ENCODE measurements at places on chromosomes 6 and 20.

DNA sequence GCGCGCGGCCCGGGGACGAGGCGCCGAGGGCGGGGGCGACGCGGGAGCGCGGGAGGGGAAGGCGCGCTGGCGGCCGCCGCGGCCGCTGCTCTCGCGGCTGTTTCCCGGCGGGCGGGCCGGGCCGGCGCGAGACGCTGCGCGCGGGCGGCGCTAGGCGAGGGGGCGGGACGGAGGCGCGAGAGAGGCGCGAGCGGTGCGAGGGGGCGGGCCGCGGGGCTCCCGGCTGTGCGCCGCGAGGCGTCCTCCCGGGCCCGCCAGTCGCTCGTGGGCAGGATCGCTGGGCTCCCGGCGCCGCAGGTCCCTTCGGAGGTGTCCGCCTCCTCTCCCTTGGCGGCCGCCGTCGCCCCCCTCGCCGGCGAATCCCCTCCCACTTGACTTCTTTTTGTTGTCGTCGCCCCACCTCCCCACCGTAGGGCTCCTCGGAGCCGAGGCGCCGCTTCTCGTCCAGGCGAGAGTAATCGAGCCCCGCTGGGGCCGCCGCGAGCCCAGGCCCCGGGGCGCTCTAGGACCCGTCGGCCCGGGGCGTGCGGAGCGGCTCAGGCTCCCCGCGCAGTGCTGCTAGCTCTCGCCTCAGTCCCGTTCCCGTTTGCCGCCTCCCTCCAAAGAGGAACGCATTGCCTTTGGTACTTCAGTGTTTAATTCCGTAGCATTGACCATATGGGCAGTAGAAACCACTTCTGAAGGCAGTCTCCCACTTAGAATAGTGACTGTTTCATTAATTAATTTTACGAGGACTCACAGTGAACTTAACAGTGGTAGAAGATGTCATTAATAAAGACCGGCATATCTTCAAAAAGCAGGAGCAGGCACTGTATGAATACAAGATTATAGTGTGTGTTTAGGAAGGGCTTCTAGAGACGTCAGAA is at the start of gene RANBP9:
TSS of gene RANBP9 (minus strand) at position 103 of the 866 bp plus-strand sequence. CDS start 330 bp downstream, outside the sequence.
- peak; percentile 97 for DNase-seq

GRCh38 chr6:42532038-42532669 is 31.7 kb upstream of the UBR2 start:
- DNase-seq: peak; percentile 71

GRCh38 chr20:25469558-25469957 is 62.1 kb downstream of the GINS1 start:
- DNase-seq: no peak

DNA sequence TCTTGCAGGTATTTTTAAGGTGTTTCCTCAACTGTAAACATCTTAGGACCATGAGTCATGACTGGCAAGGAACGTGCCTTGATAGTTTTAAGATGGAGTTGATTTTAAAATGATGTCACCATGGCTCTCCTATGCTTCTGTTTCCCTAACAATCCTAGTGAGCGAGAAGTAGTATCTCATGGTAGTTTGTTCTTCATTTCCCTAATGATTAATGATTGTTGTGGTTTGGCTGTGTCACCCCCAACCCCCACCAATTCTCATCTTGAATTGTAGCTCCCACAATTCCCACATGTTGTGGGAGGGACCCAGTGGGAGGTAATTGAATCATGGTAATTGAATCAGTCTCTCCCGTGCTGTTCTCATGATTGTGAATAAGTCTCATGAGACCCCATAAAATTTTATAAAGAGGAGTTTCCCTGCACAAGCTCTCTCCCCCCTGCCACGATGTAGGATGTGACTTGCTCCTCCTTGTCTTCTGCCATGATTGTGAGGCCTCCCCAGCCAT is 16.8 kb upstream of the BNIP5 start:
- DNase-seq: no peak

DNA sequence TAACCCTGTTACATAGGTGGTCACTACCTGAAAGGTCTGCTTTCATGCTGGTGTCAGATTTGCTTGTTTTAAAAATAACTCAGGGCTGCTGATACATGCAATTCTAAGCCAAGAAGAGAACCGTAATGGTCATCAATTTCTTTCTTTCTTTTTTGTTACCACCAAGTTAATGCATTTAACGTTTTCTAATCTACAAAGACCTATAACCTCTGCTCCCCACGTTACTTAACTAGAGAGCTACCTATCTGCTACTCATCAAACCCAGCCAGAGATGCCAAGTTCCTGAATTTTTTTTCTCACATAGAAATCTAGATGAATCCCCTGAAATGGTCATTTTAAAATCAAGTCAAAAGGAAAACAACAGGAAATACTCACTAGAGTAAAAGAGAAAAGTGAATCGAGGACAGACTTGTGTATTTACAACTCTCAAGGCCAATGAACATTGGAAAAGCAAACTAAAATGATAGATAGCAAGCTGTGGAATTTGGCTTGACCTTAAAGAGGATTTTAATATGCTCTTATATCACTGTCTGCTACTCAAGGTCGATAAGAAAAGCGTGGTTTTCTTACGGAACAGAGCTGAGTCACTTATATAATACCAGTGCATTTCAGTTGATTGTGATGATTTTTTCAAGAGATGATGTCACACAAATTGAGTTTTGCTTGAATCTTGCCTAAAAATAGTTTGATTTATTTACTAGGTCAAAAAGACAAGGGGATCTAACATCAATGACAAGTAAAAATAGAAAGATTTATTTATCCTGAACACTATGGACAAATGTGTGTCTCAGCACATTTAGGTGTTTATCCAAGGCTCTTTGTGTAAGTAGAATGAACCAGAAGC is 67.9 kb downstream of the SGK1 start:
- peak; percentile 33 for DNase-seq

GRCh38 chr6:26027491-26028211 is 59.6 kb upstream of the HFE start:
- no peak for DNase-seq

DNA sequence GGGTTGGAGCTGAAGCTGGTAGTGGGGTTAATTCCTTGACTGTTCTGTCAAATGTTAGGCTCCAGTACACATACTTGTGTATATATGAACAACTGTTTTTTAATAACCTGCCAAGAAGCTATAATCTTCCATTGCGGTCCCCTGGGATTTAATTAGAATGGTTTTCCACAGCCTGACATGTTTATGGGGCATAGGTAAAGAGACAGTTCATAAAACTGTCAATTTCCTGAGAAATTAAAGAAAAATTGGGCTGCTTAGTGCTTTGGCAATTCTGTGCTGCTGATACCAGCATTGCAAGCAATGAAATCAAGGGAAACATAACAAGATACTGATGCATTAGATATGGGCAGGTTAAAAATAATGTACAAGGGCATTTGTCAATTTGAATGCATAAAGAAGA is 314.1 kb upstream of the SLC35B3 start:
- no peak for DNase-seq

GRCh38 chr6:77136086-77136485 is 327.2 kb downstream of the HTR1B start:
- no peak for DNase-seq

DNA sequence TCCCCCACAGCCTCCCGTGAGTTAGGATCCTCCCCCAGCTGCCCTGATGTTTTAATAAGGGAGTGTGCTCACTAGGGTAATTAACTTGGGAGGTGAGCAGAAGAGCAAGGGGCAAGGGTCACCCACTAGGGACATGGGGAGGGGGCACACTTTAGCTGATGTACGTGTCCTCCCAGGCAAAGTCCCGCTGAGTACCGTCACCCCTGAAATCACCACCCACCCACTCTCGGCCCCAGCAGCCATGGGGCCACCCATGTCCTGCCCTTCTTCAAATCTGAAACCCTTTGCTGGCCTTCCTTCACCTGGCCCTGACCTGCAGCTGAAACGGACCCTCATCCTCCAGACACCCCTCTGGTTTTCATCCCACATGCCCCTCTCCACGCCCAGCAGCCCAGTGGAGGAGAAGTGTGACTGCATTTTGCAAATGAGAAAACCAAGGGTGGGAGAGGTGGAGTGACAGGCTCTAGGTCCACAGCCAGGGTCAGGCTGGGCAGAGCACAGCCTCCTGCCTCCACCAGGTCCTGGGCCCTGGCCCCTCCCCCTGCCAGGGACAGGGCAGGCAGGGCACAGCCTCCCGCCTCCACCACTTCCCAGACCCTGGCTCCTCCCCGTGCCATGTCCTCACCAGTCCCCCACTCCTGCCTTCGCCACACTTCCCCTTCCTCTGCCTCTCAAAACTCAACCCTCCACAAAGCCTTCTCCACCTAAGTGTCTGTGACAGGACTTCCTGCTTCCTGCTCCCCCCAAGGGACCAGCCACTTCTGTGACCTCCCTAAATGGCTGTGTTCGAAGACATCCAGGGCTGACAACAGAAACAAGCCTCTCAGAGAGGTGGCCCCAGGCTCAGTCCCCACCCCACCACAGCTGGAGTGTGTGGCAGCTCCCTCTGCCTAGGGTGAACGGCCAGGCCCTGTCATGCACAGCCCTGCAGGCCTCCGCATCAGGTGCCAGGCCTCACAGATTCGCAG is 15.1 kb downstream of the ACSS1 start:
- no peak for DNase-seq

DNA sequence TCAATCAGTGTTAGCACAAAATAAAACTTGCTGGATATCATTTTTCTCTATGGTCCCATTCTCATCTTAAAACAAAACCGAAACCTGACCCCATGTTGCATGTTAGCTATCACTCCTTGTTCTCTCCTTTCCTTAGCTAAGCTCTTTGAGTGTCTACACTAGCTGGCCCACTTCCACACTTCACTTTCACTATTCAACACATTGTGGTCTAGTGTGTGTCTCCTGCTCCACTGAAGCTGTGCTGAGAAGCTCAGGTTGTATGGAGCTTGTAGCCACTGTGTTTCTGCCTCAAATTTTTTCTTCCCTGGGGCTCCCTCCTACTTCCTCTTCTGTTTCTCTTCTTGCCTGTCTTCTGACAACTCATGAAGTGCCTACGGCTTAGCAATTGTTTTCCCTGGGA is 223.0 kb downstream of the NKAIN2 start:
- DNase-seq: no peak

DNA sequence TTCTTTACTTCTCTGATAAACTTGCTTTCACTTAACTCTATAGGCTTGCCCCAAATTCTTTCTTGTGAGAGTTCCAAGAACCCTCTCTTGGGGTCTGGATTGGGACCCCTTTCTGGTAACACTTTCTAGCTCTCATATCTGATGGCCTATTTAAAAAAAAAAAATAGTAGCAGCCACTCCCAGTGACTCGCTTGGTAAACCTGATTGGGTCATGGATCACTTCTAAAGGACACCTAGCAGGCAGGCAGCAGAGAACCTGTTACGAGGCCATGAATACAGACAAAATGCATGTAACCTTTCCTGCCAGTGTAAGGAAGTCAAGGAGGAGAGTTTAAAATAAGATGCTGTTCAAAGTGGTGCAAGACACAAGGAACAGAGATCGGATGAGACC is 9.1 kb upstream of the SERPINB6 start:
- no peak for DNase-seq

GRCh38 chr20:58112017-58112781 is 116.3 kb downstream of the ANKRD60 start:
- DNase-seq: peak; percentile 38

DNA sequence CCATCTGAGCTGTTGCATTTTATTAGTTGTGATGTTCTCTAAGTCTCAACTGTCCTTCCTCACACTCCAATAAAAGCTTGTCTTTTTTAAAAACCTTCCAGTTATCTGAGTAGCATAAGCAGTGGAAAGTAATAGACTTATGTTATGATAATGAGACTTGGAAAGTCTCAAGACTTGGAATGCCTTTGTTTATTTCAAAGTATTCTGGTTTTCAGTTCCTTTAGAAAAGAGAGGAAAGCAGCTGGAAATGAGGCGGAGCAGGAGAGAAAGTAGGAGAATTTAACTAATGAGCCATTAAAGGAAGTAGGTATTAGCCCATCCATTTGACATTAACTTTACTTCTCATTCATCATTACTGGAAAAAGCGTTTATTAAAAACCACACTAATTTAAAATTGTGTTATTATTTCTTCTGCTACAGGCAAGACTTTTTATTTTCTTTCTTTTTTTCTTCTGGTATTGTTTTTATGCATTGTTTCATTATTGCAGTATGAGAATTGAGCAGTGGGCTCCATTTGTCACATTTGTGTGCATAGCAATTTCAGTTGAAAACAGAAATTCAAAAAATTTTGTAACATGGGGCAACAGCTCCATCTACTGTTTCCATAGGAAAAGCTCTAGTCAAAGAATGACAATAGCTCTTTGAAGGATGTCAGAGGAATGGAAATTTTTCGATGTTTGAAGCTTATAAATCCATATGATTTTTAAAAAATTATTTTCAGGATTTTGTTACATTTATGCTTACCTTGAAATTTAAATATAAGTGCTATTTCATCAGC is 194.8 kb downstream of the COL9A1 start:
- peak; percentile 66 for DNase-seq

GRCh38 chr6:151546941-151547659 is 53.3 kb downstream of the CCDC170 start:
- no peak for DNase-seq

- DNase-seq: peak; percentile 18
These were observed 413.0 kb downstream of the PREX1 start for GRCh38 chr20:48414786-48415185.

- DNase-seq: no peak
These were observed 34.6 kb downstream of the TFAP2C start for GRCh38 chr20:56663660-56664059.

DNA sequence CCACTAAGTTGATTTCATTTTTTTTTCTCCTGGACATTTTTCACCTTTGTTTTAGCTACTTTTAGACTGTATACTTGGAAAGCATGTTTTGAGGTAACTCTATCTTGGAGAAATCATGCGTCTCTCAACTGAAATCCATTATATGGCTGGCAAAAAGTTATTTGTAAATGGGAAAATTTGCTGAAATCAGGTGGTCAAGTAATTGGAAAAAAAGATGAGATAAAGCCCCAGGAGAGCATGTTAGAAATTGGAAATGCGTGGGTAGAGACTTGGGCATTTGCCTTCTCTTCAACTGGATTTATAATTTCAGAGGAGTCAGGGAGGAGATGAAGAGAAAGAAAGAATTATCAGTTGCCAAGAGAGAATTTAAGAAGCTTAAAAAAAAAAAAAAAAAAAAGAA is 217.1 kb upstream of the MAP3K7 start:
- no peak for DNase-seq

DNA sequence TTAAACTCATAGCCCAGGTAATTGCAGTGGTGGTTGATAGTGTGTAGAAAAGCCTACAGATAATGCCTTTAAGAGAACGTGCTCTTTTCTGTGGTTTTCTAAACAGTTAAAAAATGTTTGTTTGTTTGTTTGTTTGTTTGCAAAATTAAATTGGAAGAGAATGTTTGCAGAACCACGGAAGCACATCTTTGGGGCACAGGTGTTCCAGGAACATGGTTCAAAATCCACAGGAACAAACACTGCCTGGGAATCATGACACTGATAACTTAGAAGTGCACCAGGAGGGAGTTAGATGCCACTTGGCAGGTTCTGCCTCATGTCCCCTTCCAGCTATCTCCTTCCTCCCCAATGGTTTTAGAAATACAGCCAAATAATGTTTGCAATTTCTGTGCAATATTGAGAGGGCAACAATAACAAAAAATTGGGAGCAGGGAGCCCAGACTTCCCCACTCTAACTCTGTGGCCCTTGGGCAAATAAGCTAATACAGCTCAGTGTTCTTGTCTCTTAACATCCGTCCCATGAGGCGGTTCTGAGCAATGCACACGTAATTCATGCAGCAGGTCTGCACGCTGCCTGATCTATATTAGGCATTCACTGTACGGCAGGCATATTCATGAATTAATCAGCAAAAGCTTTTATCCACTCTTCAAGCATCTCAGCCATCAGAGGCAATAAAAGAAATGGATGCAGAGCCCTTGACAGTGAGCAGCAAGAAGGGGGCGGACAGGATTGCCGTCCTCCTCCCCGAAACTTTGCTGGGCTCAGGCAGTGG is 274.3 kb upstream of the FOXQ1 start:
- DNase-seq: no peak

Measured in astrocyte of the hippocampus (primary cell).